Endothelial cell (in vitro differentiated cells): ENCODE measurements at places on chromosomes 6 and 20.

GRCh38 chr6:52161689-52162438, 24.3 kb upstream of the IL17A start:
- no peak for DNase-seq

GRCh38 chr6:137637121-137637520, 142.9 kb upstream of the OLIG3 start:
- DNase-seq, result no peak

DNA sequence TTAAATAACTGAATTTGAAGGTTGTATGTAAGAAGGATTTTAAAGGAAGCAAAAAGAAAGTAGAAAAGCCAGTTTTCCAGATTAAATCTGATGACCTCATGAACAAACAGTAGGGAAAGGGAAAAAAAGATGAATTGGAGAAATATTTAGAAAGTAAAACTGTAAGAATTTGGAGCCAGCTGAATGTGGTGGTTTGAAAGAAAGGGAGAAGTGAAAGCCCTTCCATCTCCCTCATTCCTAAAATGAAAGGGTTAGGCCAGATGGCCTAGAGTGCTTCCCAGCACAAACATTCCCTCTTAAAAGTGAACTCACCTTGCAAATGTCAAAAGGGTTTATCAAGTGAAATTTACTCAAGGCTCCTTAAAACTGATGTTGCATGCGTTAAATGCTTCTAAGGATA, 139.3 kb upstream of the COL21A1 start:
- DNase-seq, result no peak

DNA sequence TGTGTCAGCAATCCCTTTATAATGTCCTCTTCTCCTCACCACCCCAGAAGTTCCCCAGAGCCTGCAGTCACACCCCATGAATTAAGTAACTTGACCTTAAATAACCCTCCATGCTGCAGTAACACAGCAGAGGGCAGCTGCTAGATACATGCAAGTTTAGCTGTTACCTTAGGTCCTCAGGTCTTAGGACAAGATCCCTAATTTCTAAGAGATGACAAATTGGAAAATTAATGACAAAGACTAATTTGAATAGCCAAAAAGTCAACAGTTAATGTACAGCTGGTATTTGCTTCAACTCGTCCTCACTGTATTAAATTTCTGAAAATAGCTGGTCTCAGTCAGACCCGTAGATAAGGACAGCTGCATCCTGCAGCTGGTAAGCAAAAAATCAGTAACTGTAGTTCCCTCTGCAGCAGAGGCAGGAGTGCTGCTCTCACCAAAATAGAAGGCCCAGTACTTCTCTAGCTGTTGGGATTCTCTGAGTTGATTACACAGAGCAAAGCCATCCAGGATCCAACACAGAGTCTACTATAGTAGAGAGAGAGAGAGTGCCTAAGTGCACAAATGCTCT, 62.4 kb downstream of the TNFRSF21 start:
- no peak for DNase-seq

DNA sequence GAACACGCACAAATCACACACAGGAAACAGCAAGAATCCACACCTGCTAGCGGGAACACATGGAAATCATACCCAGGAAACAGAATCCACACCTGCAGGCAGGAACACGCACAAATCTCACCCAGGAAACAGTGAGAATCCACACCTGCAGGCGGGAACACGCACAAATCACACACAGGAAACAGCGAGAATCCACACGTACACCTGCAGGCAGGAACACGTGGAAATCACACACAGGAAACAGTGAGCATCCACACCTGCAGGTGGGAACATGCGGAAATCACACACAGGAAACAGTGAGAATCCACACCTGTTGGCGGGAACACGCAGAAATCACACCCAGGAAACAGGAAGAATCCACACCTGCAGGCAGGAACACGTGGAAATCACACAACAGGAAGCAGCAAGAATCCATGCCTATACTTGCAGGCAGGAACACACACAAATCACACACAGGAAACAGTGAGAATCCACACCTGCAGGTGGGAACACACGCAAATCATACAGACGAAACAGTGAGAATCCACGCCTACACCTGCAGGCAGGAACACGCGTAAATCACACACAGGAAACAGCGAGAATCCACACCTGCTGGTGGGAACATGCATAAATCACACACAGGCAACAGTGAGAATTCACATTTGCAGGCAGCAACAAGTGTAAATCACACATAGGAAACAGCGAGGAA, 108.6 kb downstream of the DLL1 start:
- DNase-seq, result no peak

- DNase-seq, result no peak
These were observed 138.1 kb downstream of the RFPL4B start for GRCh38 chr6:112485120-112485826.

DNA sequence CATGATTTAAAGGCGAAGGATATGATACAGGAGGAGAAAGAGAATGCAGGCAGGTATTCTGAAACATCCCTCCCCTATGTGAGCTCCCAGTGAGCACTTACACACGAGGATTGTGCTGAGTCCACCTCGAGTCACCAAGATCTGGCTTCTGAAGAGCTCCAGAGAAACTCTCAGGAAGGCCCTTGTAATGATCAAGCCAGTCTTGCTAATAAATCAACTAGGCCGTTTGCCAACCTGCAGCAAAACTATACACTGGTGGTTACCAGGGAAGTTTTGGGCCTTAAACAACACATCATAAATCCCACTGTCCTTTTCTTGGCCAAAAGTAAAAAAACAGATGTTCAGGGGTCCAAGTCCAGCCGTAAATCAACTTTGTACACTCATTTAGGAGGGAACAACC, 79.2 kb downstream of the STXBP5 start:
- no peak for DNase-seq

- no peak for DNase-seq
These were observed 419.5 kb upstream of the ID4 start for GRCh38 chr6:19417713-19418112.

DNA sequence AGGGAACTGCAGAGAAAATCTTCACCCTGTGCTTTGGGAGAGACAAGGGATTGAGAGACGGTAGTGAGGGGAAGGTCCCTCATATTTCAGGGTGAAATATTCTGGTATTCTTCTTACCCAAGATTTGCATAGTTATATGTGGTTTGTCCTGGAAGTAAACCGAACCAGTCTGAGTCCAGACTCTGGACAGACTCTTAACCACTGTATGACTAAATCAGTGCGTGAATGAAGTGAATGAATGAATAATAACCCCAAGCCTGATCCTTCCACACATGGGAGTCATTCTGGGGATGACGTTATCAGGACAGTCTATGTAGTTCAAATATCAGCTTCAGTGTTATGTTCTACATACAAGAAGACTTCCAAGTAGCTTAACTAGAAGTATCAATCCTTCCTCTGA, 690.7 kb downstream of the KIF16B start:
- no peak for DNase-seq
